Vagina (tissue), 2 donors: ENCODE measurements at places on chromosomes 3 and 15.

DNA sequence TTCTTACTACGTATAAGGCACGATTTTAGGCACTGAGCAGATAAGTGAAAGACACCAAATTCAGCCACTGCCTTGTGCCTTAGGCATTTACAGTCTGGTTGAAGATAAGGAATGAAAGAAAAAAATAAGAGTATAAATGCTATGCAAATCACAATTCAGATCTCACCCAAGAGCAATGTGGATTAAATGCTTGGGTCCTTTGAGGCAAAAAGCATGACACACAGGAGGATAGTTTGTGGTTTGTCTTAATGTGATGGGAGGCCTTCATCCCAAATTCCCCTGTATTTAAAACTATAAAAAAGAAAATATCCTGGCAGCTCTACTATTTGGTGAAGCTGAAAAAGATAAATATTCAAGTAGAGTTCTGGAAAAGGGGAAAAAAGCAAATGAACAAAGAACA is 79.8 kb downstream of the TGFBR2 start:
- no peaks in the 10 kb centered on the region for H3K27me3 ChIP-seq
- no peak overlapping the region for H3K4me3 ChIP-seq
- no peak for DNase-seq
- peaks cover 93% of the 10 kb centered on the region for H3K4me1 ChIP-seq
- H3K27ac ChIP-seq = peak overlapping the region; percentile 46

GRCh38 chr3:159773706-159774105 is 214.9 kb upstream of the IL12A start:
- peaks cover 14% of the 10 kb centered on the region for H3K4me1 ChIP-seq
- DNase-seq = no peak
- no peak overlapping the region for H3K4me3 ChIP-seq
- H3K36me3 ChIP-seq = no peaks in the 10 kb centered on the region
- H3K27ac ChIP-seq = no peak overlapping the region
- H3K27me3 ChIP-seq = no peaks in the 10 kb centered on the region

- no peak overlapping the region for H3K27ac ChIP-seq
- H3K27me3 ChIP-seq = no peaks in the 10 kb centered on the region
- H3K4me1 ChIP-seq = peaks cover 12% of the 10 kb centered on the region
These were observed 1.2 kb upstream of the BBX start for GRCh38 chr3:107521469-107522059.

DNA sequence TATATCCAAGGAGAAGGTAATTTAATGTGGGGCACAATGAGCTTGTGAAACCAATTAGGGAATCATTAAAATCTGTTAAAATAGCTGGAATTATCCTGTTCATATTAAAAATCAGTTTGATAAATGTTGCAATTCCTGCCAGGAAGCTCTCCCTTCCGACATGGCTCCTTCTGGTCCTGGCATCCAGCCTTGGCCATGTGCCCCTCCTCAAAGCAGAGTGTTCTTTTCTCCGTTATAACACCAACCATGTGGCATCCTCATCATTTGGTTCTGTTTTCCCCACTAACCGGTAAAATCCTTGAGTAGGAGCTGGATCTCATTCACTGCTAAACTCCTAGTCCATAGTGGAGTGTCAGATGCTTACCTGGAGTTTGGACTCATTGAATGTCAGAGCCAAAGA is 127.2 kb downstream of the ARNT2 start:
- peak overlapping the region; percentile 30 for H3K27ac ChIP-seq
- H3K4me3 ChIP-seq = no peak overlapping the region
- H3K36me3 ChIP-seq = no peaks in the 10 kb centered on the region
- H3K4me1 ChIP-seq = peaks cover 16% of the 10 kb centered on the region
- no peak for DNase-seq
- no peaks in the 10 kb centered on the region for H3K27me3 ChIP-seq

GRCh38 chr3:140351466-140351865 is 326.4 kb upstream of the TRIM42 start:
- H3K4me3 ChIP-seq = no peak overlapping the region
- no peak overlapping the region for H3K27ac ChIP-seq
- H3K27me3 ChIP-seq = no peaks in the 10 kb centered on the region
- no peak for DNase-seq
- H3K36me3 ChIP-seq = no peaks in the 10 kb centered on the region

DNA sequence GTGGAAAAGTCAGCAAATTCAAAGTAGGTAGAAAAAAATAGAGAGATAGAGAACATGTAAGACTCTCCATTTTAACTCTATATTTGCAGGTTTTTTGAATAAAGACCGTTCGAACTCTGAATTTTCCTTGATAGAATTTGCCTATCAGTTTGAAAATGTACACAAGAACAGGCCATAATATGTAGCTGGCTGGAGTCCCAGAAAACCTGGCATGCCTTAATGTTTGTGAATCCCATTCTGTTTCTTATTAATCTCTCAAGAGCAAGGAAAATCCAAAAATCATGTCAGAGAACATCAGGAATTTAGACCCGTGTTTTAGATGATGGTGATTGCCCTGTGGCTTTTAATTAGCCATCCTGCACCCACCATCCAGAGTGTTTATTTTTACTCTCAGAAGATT is 7.2 kb upstream of the CFAP161 start:
- H3K4me3 ChIP-seq = no peak overlapping the region
- H3K27me3 ChIP-seq = no peaks in the 10 kb centered on the region
- no peaks in the 10 kb centered on the region for H3K36me3 ChIP-seq

- H3K4me1 ChIP-seq = no peaks in the 10 kb centered on the region
- peak; percentile 69 for DNase-seq
- no peaks in the 10 kb centered on the region for H3K27me3 ChIP-seq
These were observed 12.1 kb upstream of the GATA2 start for GRCh38 chr3:128504963-128505730.

DNA sequence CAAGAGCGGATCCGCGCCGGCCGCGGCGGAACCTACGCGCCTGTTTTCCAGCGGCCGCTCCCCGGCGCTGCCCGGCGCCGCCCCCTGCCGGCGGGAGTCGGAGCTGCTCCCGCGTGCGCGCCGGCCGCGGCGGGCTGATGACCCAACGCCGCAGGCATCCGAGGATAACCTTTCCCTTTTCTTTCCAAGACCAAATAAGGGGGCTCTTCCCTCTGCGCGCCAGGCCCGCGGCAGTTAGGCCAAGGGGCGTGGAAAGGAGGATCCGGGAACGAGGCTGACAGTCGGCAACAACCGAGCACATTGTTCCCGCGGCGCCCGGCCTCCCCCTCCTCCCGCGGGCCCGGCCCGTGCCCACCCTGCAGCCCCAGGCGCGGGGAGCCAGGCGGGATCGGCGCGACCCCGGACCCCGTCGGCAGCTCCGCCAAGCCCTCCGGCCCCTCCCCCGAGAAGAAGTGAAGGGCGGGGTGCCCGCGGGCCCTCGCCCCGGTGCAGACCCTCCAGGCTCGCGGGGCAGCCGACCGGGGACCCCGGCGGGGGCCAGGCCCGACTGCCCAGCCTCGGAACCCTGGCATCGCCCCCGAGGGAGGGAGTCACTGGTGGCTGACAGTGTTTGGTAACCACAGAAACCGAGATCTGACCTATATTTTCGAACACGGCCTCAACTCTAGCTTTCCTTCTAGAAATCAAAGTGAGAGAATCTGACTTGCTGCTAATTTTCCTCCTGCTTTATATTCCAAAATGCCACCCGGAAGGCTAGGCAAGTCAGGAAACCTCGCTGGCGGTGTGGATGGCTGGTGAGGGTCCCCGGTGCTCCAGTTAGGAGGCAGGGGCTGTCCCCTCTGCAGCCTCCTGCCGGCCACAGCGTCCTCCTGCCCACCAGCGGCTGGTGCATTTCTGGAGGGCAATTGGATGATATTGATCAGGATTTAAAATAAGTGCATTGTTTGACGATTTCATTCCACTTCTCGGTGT is 45.6 kb upstream of the SYNM start:
- H3K4me1 ChIP-seq = peaks cover 3% of the 10 kb centered on the region
- H3K27ac ChIP-seq = peak overlapping the region; percentile 85
- H3K36me3 ChIP-seq = no peaks in the 10 kb centered on the region
- no peak for DNase-seq

GRCh38 chr3:36707623-36708409 is 56.5 kb downstream of the DCLK3 start:
- H3K27me3 ChIP-seq = no peaks in the 10 kb centered on the region
- H3K27ac ChIP-seq = no peak overlapping the region
- DNase-seq = no peak
- no peaks in the 10 kb centered on the region for H3K4me1 ChIP-seq
- no peak overlapping the region for H3K4me3 ChIP-seq

DNA sequence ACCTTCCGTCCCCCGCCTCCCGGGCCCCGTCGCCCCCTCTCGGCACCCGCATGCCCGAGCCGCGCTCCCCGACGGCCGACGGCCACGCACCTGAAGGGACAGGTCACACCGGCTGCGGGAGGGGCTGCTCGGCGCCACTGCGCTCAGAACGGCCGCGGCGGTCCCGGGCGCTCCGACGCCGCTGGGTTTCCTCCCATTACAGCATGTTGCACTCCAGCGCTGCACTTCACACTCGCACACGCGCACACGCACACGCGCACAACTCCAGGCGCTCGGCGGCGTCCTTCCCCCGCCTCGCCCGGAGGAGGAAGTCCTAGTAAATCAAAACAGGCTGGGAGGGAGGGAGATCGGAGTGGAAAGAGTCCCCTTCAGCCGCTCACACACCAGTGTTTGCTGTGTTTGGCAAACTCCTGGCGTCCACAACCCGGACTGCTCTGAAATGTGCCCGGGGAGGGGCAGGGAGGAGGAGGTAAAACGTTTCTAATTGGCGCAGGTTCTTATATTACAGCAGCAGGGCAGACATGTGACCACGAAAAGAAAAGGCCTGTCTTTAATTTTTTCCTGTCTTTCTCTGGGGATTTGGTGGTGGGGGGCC is 76.7 kb upstream of the VGLL4 start:
- no peak for DNase-seq
- no peaks in the 10 kb centered on the region for H3K36me3 ChIP-seq
- peaks cover 35% of the 10 kb centered on the region for H3K4me1 ChIP-seq
- peak overlapping the region; percentile 96 for H3K27ac ChIP-seq

DNA sequence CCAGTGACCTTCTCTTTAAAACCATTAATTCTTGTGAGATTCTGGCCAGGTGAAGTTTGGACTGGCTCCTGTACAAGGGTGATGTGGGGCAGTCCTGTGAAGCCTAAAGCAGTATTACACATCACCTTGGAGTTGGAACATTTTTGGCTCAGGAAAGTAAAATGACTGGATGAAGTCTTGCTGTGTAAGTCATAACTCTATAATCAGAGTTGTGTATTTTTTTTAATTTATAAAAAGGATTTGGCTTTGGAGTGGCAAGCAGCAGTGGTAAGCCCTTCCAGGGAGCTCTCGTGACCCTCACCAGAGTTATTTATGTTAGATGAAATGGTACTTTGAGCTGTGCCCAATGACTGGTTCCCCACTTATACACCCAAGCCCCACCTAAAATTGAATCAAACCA is 331.2 kb upstream of the DCBLD2 start:
- no peak overlapping the region for H3K27ac ChIP-seq
- H3K4me1 ChIP-seq = no peaks in the 10 kb centered on the region

DNA sequence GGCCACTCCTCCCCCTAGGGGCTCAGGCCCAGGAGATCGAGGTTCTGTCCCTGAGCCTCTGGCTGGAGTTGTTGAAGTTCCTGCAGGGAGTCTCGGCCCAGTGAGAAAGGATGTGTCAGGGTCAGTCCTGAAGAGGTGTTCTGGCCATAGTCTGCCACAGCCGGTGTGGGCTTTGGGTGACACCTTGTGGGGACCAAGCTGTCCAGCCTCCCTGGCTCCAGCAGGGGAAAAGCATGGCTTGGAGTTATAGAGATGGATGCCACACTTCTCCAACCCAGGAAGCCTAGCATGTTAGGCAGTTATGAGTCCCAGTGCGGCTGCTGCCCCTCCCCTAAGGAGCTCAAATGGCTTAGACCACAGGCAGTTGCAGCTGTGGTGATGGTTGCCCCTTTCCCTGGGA is 945.6 kb upstream of the GBE1 start:
- no peaks in the 10 kb centered on the region for H3K36me3 ChIP-seq
- H3K27me3 ChIP-seq = no peaks in the 10 kb centered on the region
- no peak for DNase-seq
- no peak overlapping the region for H3K4me3 ChIP-seq
- no peak overlapping the region for H3K27ac ChIP-seq
- no peaks in the 10 kb centered on the region for H3K4me1 ChIP-seq

DNA sequence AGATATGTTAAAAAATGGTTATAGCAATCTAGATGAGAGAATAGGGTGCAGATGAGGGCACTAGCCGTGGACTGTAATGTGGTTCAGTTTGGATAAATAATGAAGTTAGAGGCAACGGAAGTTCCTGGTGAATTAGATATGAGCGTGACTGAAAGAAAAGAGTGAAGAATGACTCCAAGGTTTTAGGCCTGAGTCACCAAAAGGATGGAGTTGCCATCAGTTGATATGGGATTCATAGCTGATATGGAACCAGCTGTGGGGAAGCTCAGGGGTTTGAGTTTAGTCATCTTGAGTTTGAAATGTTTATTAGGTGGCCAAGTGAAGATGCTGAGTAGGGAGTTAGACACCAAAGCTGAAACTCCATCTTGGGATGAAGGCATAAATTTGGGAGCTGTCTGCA is 66.2 kb downstream of the SSR3 start:
- no peak overlapping the region for H3K4me3 ChIP-seq
- H3K27me3 ChIP-seq = no peaks in the 10 kb centered on the region
- peaks cover 8% of the 10 kb centered on the region for H3K4me1 ChIP-seq
- no peak for DNase-seq
- H3K27ac ChIP-seq = no peak overlapping the region

DNA sequence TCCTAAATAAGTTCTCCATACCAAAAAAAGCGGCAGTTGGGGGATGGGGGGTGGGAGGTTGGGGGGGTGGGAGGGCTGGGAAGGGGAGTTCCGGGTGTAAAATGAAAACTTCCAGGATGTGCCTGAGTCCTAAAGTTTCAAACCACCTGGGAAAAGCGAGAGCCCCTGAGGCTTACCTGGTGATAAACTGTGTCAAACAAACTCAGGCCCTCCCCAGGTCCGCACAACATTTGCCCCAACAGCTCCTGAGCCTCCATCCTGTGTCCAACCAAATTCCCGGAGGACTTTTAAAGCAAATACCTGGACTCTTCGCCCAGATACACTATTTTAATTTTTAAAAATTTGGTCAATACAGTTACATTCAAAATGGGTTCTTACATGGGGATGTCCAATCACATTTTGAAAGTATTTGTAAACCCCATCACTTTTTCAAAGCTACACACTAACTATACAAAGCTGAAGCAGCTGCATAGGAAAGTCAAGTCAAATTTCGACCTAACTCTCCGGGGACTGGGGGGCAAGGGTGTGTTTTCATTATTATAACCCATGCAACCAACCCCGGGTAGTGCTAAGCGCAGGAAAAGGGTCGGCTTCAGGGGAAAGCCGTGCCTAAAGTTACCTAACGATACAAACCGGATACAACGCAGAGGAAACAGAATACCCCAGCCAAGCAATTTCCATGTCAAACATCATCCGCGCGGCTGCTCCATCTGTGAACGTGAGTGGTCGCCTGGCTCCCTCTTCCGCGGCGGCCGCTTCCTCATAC is 685 bp upstream of the FOXB1 start:
- no peak for DNase-seq
- H3K27me3 ChIP-seq = peaks cover 31% of the 10 kb centered on the region
- H3K36me3 ChIP-seq = no peaks in the 10 kb centered on the region
